CD4-positive, alpha-beta T cell treated with Interleukin-1 beta for 1 hour (primary cell): ENCODE measurements at places on chromosomes 3 and 15.

GRCh38 chr3:160707187-160707794, 30.3 kb downstream of the ARL14 start:
- DNase-seq = peak; percentile 54

DNA sequence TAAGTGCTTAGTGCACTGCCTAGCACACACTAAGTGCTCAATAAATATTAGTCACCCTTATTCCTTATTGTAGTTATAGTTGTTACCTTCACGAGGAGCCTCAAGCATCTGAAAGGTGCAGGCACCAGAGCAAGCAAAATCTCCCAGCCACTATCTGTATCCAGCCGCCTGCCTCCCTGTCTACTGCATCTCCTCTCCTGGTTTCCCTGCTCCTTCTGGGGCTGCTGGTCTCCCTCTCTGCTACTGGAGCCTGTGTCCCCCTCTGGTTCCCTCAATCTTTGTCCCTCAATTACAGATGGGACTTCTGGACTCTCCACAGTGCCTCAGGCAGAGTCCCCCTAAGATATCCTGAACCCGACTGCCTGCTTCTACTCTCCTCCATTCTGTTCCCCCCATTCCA, 18.8 kb downstream of the MYL3 start:
- DNase-seq = no peak

DNA sequence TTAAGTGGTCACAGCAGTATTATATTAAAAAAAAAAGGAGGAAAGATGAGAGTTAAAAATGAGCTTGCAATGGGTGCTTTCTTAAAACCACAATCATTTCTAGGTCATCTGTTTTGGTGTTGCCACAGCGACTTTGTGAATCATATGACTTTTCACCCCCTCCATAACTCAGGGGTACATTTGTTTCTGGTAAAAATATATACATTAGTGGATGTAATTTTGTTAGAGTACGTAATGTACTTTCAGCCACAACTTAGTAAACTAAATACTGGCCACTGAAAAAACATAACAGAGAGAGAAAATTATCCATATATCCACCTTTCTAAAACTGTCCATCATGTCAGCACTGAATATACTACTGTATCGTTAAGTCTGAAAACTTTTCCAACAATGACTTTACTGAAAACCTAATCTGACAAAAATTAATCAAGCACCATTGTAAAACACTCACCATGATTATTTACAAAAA, 3.4 kb downstream of the ANKRD28 start:
- peak; percentile 55 for DNase-seq

DNA sequence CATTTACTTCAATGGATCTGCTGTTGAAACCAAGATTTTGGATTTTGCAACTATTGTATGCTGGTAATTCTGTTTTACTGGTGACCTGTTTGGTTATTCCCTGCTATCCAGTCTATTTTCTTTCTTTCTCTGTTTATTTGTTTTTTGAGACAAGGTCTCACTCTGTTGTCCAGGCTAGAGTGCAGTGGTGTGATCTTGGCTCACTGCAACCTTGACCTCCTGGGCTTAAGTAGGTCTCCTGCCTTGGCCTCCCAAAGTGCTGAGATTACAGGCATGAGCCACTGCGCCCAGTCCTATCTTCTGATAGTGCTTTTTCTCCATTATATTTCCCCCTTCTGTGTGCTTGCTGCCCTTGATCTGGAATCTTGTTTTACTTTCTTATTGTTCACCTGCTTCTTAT, 15.6 kb downstream of the USP13 start:
- DNase-seq = no peak

DNA sequence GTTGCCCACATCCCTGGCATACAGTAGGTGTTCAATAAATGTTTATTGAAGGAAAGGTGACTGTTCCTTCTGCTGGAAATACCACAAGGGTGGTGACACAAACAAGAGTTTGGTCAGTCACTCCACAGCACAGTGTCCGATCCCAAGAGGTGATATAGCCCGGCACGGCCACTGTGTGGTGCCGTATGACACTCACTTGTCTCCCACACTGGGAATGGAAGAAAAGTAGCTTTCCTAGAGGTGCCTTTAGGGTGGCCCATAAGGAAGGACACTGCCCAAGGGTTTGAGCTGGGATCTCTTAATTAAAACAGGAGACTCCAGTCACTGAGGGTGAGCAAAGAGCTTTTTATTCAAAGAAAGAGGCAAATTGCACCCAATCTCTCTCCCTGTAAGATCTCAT, 40.5 kb downstream of the TGM4 start:
- no peak for DNase-seq

GRCh38 chr3:31172336-31172735, 277.9 kb upstream of the GADL1 start:
- no peak for DNase-seq

DNA sequence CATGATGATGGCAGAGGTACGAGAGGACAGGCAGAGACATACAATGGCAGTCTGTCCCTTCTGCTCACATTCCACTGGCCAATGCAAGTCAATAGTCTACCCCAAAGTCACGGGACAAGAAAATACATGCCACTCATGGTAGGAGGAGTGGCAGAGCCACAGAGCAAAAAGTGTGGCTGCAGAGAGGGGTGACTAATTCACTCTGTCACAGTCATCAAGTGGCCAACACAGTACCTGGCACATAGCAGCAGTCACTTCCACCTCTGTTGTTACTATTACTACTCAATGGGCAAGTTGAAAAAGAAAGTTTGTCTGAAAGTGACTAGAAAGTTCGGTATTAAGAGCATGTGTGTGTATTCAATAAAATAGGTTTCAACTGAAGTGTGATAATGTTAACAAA, 91.4 kb downstream of the SMAD3 start:
- no peak for DNase-seq

- DNase-seq = no peak
Measured at GRCh38 chr3:145557405-145557804, 603.6 kb downstream of the PLOD2 start.

GRCh38 chr3:12253516-12254343, 35.1 kb upstream of the PPARG start:
- no peak for DNase-seq

DNA sequence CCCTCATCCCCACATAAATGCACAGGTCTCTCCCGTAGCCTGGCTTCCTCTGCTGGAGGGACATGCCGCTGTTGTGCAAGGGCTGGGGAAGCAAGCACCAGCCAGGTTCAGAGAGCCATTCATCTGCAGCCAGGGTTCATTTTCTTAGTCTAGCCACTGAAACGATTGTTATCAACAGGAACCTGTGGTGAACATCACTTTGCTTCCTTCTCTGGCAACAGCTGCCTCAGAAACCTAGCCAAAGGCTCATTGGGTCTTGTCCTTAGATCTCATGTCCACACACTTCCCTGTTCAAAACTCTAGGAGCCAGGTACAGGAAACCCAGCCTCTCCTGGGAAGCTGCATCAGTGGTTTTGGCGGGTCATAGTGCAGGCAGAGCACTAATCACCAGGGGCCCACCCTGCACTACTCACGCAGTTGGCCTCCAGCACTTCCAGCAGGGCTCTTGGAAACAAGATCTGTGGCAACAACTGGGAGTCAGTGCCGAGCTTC, 47.0 kb downstream of the OXNAD1 start:
- DNase-seq = peak; percentile 47

GRCh38 chr15:34794590-34795206, 651 bp downstream of the ACTC1 start:
- no peak for DNase-seq

GRCh38 chr15:101463270-101463669, 26.2 kb downstream of the PCSK6 start:
- no peak for DNase-seq

- DNase-seq = no peak
Measured at GRCh38 chr3:71124048-71124447, 459.5 kb downstream of the FOXP1 start.

GRCh38 chr15:79595995-79596622, 164.0 kb downstream of the MINAR1 start:
- DNase-seq = peak; percentile 50

DNA sequence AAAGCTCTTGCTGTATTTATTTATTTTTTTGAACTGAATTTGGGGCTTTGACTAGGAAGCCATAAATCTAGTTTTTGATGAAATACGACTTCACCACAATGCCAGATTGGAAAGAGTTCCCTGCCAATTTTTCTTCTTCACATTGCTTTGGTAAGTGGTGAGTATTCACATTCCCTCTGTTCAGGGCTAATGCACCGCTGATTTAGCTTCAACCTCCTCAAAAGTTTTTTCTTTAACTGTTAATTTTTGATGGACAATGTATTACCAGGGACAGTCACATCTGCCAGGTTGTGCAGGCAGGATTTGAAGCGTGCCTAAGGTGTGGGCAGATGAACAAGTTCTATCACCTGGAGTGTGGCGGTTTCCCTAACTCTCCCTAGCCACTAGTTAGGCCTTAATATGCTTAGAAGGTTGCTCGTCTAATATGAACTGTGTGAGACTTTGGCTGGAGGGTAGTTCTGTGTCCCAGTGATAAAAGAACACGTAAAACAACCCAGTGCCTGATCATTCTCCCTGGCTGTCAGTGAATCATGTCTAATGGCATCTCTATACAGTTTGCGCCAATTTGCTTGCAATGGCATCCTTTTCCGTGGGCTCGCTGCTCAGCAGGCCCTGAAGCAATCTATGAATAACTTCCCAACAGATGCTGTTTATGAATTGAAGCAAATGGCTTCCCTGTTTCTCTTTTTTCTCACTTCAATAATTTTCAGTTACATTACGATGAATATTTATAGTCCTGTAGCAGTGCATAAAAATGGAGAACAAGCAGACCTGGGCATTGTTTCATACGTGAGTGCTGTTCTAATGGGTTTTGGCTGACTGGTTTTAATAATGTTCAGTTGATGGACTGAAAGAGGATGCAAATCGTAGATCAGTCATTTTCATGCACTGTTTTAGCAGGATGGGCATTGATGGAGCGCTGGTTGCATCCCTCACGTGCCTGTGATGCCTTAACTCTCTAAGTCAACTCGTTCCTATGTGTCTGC, 243.2 kb upstream of the SUCLG2 start:
- DNase-seq = no peak

DNA sequence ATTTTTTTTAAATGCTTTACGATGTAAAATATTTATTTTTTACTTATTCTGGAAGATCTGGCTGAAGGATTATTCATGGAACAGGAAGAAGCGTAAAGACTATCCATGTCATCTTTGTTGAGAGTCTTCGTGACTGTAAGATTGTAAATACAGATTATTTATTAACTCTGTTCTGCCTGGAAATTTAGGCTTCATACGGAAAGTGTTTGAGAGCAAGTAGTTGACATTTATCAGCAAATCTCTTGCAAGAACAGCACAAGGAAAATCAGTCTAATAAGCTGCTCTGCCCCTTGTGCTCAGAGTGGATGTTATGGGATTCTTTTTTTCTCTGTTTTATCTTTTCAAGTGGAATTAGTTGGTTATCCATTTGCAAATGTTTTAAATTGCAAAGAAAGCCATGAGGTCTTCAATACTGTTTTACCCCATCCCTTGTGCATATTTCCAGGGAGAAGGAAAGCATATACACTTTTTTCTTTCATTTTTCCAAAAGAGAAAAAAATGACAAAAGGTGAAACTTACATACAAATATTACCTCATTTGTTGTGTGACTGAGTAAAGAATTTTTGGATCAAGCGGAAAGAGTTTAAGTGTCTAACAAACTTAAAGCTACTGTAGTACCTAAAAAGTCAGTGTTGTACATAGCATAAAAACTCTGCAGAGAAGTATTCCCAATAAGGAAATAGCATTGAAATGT, 15.6 kb downstream of the THBS1 start:
- no peak for DNase-seq

DNA sequence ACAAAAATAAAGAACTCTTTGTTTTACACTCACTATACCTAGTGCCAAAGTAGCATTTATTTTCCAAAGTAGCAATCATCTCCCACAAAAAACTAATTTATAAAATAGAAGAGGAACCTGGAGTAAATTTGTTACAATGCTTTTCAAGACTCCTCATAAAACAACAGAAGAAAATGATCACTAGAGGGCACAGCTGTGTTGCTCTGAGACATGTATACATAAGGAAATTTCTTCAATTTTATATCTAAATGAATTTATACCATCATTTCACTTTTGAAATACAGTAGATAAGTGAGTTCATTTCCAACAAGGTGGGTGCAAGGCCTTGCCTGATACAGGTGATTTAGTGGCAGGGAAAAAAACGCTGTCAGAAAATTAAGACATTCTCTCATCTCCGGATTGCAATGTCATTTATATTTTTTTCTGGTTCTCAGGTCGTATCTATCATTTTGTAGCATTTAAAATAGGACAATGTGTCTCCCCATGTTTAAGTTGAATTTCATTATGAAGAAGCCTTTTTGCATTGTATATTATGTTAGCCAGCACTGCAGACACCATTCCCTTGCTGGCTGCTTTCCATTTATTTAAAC, 25.3 kb upstream of the ARHGEF26 start:
- DNase-seq = no peak

- no peak for DNase-seq
Measured at GRCh38 chr3:4687167-4687566, 194.0 kb downstream of the ITPR1 start.

- DNase-seq = no peak
Measured at GRCh38 chr3:14852717-14853116, 34.0 kb downstream of the FGD5 start.

DNA sequence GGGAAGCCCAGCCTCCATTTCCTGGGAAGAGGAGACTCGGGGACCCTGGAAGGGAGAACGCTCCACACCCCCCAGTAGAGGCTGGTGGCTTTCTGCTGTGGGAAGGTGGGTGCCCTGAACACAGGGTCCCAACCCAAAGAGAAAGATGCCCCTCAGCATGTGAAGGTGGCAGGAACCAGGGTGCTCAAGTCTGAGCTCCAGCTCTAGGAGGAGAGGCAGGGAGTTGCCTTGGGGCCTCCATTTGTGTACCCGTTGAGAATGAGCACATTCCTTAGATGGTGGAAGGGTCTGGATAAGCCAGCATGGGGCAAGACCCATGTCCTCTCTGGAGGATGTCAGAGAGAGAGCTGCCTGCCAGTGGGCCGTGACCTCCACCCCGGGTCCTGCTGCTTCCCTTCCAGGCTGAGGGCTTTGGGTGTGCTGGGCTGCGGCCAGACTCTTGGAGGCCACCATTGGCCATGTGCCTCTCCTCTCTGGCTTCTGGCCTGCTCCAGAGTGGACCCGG, 212.4 kb downstream of the TBC1D2B start:
- no peak for DNase-seq

- DNase-seq = no peak
Measured at GRCh38 chr3:17038900-17039553, 154.3 kb downstream of the PLCL2 start.

DNA sequence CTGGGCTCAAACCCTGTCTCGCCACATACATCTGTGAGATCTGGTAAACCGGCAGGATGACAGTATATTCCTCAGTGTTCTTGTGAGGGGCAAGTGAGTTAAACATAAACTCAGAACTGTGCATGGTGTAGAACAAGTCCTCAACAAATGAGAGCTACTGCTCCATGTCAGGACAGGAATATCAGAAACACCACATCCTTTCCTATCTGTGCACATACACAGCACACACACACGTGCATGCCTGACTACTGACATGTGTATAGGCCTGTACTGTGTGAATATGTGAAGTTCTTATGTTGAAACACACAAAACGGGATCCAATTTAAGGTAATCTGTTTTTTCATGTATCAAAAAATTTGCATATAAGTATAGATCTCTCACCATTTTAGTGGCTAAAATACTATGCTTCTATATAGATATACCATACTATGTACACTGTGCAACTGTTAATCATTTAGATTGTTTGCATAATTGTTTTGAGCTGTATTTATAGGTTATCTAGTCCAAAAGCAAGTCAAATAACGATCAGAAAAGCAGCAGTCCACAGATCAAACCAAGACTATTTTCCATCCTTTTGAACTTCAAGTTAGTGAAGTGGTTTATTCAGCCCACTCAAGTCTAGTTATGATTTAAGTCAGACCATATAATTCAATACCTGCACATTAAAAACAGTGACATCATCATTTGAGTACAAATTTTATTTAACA, 44.8 kb downstream of the CCR4 start:
- DNase-seq = no peak
